ENCODE measurements at places on chromosomes 6 and 20. TPM values are rescaled to one million over a fixed set of nuclear protein-coding genes. Genes with fewer than 3 reads are reported as not detected.

DNA sequence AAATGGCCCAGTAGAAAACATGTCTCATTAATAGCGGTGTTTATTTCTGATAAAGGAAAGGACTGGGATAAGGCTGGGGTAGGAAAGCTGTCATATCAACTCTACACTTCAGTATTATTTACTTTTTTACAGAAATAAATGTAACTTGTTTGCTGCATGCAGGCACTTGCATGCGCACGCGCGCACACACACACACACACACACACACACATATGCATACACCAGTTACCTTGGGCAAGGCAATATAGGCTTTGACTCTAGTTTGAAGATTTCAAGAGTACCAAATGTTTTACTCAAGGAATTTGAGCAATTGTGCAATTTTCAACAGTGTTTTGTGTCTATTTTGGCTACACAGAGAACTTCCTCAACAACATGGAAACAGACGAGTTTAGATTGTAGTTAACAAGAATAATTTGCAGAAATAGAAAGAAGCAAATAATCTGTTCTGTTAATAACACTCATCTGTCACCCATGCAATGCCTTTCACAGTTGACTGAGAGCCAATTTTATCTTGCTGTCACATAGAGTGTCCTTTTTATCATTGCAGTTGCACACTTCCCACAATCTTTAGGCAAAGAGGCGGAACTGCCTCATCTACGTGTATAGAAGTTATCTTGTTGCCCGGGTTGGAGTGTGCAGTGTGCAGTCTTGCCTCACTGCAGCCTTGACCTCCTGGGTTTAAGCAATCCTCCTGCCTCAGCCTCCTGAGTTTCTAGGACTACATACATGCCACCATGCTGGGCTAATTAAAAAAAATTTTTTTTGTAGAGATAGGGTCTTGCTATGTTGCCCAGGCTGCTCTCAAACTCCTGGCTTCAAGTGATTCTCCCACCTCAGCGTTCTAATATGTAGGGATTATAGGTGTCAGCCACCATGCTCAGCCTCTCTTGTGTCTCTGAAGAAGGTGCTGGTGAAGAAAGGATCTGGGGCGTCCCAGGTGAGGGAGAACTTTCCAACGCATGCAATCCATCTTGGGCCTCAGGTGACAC lies 74.8 kb upstream of the SHLD1 start:
- no peak for DNase-seq

DNA sequence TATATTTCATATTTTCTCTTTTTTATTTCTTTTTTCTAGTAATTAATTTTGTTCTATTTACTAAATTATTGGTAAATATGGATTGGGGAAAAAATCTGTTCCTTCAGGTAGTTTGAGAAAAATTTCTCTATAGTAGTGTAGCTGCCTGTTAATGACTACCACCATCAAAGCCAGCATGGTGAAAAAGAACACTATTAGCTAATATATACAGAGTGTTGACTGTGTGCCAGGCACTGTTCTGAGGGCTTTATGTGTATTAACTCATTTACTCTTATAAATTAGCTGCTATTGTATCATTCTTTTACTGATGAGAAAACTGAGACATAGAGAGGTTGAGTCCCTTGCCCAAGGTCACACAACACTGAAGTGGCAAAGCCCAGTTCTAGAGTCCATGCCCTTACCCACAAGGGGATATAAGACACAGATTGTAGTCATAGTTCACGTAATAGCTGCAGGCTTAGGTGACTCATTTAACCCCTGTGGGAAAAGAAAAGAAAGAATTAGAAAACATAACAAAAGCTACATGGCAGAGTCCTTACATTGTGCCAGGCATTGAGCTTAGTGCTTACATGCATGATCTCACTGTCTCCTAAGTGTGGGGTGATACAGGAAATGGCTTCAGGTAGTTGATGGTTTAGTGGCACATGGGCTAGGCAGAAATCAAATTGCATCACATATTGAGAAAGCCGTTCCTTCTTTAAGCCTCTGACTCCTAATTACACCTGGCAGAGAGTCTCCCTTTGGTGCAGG lies 12.2 kb upstream of the AKIRIN2 start:
- DNase-seq = no peak

Gene HLA-DRB1
- total RNA-seq = 52.7 TPM

Gene PSMB9
- total RNA-seq = 84.2 TPM

DNA sequence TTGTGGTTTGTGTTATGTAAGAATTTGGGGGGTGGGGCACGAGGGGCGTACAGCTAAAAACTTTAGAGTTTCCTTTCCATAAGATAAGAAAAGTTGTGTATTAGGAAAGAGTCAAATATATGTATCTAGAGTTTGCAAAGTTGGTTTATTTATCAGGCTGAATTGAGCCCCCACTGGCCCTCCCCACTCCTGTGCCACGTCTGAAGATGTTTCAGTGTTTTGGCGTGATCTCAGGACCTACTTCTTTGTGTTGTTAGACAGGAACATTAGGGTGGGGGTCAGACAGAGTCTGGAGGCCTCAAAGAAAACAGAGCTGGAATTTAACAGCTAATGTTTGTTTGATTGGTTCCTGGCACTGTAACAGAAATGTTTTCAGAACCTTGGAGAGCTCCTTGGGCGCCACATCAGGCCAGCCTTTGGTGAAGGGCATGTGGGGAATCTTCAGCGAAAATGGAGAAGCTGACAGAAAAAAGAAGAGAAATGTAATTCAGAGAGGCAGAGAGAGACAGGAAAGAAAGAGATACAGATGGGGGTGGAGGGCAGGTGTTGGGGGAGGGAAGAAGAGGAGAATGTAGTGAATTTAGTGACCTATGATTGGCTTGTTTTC lies 674 bp downstream of the NRSN1 start:
- DNase-seq = no peak

Gene WFDC2
- 5.7 TPM for total RNA-seq

Gene SCRT2
- not detected for total RNA-seq

GRCh38 chr6:106110164-106110826 lies 24.2 kb downstream of the PRDM1 start:
- no peak for DNase-seq

DNA sequence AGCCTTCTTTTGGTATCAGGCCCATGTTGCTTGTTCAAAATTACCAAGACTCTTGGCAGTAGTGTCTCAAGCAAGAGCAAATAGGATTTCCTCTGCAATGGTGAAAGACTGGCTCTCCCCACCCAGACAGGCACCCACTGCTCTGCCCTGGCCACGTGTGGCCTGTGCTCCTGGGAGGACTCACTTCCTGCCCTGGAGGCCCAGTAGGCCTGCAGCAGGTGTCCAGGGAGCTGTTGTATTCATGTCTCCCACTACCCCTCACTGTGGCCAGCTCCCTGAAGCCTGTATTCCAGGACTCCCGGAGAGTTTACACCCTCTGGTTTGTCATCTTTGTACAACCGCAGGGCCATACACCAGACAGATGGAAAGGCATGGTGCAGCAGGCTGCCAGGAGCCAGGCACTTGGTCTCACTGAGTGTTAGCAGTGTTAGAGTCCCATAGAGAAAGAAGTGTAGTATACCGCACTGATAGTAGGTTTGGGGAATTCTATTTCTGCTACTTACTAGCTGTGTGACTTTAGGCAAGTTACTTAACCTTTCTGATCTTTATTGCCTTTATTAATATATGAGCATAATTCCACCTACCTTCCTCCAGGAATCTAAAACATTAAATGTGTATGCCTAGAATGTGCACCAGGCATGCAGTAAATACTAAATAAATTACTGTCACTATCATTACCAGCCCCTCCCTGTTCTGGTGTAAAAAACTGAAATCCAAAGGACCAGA lies 159.7 kb downstream of the TMEM242 start:
- no peak for DNase-seq

DNA sequence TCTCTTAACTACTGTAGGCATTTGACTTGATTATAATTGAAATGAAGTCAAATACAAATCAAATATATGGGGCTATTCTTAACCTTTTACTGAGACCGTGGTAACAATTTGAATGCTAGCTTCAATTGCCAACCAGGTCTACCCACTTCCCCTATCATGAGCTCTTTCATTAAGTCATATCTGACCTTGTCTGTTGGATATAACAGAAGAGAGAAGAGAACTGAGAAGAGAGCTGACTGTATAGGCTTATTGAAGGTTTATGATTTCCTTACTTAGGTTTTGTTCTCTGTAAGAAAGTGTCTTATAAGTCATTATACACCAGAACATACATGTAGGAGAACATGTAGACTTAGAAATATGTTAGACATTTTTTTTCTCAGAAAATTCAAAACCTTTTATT lies 549.4 kb downstream of the COL12A1 start:
- no peak for DNase-seq

Gene HLA-DQA2
- 0.96 TPM for total RNA-seq

Gene JPH2
- total RNA-seq = 7.3 TPM

- DNase-seq = no peak
These were observed 64.1 kb downstream of the FAM50B start for GRCh38 chr6:3913077-3913957.

Gene TNNC2
- total RNA-seq = 2.2 TPM

DNA sequence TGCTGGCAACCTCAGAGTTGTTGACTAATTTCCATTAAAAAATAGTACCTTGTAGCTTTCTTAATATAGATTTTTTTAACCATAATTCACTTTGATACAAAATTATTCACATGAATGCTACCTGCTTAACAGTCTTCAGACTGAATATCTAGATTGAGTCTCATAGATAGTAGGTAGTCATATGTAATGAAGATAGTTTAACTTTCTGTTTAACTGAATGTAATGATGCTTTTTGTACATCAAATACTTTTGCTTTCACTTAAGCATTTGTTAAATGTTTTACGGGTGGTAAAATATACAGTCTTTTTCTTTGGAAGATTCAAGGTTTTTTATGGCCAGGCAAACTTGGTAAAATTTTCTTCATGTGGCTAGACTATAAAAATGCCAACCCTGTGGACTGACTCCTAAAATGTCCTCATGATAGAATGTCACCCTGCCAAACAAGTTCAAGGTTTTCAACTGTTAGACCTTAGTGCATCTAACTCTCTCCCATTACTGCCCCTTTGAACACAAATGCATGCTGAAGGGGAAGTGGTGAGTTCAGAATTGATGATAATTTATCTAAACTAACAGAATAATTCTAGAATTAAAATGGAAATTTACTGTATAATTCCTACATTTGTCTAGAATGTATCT lies 16.4 kb downstream of the TBPL1 start:
- DNase-seq = no peak

- DNase-seq = no peak
These were observed 532.7 kb downstream of the BCKDHB start for GRCh38 chr6:80639181-80639629.

Gene PACSIN1
- total RNA-seq = not detected

- no peak for DNase-seq
These were observed 26.1 kb downstream of the FARS2 start for GRCh38 chr6:5287205-5287965.

- peak; percentile 27 for DNase-seq
These were observed 292.6 kb upstream of the MARCKS start for GRCh38 chr6:113564371-113565171.

- DNase-seq = no peak
These were observed 36.3 kb upstream of the ZFAND3 start for GRCh38 chr6:37783025-37783855.

- no peak for DNase-seq
These were observed 19.7 kb downstream of the ADTRP start for GRCh38 chr6:11758878-11759277.

Gene BMP7
- total RNA-seq = 2.3 TPM

DNA sequence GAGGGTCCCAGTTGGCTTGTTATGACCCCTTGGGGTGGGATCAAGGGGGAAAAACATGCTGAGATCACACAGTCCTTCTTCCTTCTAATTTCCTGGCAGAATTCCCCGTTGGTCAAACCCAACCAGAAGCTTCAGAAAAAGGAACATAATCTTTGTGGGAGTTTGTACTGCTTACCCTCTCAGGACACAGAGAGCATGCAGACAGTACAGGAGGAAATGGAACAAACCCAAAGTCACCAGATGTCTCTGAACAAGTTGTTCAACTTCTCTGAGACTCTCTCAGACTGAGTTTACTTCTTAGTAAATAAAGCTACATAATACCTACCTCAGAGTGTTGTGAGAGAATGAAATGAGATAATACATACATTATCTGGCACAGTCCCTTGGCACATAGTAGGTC lies 181.1 kb upstream of the TSHZ2 start:
- DNase-seq = no peak

DNA sequence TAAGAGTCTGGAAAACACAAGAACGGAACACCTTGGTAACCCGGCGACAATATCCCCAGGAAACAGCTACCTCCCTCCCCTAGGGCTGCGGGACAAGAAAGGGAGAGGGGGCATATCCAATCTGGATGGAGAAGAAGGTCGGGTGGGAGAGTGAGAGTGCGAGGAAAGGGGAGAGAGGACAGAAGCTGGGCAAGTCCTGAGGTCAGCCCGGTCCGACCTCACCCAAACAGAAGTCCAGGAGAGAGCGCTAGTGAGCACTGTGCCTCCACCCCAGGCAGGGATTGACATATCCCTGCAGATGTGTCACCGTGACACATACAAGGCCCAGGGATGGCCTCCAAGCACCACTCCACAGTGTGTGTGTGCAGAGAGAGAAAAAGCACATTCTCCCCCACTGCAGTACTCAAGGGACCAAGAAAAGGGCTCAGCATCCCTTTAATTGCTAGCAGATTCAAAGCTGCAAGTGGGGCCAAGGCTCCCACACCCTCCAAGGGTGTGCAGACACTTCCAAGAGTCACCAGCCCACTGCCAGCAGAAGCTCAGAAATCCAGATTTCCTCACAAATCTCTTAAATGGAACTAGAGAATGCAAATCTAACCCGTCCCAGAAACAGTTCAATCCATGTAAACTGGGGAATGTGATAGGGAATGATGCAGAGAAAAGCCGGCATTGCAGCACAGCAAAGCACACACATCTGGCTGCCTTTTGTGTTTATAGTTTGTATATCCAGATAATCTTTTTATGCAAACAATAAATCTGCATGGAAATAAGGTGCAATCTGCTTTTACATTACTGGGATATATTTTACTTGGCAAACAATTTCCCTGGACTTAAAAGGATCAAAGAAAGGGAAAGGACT lies 3.1 kb downstream of the PXDC1 start:
- peak; percentile 62 for DNase-seq

DNA sequence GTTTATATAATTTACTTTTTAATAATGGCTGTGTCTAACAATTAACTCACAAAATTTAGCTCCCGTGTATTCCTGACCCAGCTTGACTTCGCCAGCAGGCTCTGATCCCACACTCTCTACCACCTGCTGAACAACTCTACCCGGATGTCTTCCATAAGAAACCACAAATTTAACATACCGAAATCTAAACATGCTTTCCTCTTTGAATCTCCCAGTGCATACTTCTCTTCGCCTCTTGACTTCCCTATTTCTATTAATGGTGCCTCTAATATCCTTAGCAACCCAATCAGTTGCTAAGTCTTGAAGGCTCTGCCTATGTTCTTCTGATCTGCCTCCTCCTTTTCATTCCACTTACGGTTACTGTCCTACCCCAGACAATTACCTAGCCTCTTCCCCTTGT lies 4.6 kb upstream of the MYB start:
- no peak for DNase-seq

- DNase-seq = no peak
These were observed 131.4 kb downstream of the EDN1 start for GRCh38 chr6:12421596-12421995.

Gene PROCR
- total RNA-seq = 124 TPM

- no peak for DNase-seq
These were observed 29.4 kb upstream of the CCR6 start for GRCh38 chr6:167093406-167093921.

Gene CHD6
- 49.3 TPM for total RNA-seq

- no peak for DNase-seq
These were observed 35.2 kb downstream of the AK9 start for GRCh38 chr6:109655761-109656262.

- no peak for DNase-seq
These were observed 31.1 kb downstream of the SERPINB6 start for GRCh38 chr6:2940010-2940850.

GRCh38 chr6:48817333-48818051 lies 645.6 kb downstream of the MMUT start:
- DNase-seq = no peak

Data from omental fat pad (tissue), 4 donors.